Activated T-cell treated with anti-CD3 and anti-CD28 coated beads, Interleukin-2, amount 50 U/mL, for 24 hours (primary cell): ENCODE measurements at places on chromosomes 3 and 15.

DNA sequence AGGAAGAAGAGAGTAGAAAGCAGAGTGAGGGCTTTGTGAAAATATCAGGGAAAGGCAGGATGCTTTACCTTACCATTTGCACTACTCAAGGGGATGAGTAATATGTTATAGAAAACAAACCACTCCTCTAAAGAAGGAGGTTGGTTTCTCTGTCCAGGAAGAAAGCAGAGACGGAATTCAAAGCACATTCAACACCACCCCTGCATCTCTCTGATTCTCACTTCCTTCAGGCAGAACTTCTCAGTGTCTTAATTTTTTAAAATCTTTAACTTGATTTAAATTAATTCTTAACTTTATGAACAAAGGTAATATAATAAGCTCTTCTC is 82.4 kb downstream of the NR2F2 start:
- DNase-seq, result no peak

DNA sequence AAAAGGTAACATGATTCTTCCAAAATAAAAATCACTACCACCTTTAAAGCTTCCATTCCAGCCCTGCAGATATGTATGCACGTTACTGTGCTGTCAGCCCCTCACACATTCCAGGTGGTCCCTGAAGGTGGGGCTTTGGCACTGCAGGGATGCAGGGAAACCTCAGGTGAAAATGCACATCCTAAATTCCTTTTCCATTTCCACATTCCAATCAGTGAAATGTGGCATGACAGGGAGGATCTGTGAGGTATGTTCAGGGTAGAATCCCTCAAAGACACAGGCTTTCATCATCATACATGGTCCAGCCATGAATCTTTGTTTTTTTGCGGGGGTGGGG is 45.3 kb downstream of the CCR4 start:
- no peak for DNase-seq

GRCh38 chr3:1693145-1693544 is 405.5 kb upstream of the CNTN4 start:
- no peak for DNase-seq

DNA sequence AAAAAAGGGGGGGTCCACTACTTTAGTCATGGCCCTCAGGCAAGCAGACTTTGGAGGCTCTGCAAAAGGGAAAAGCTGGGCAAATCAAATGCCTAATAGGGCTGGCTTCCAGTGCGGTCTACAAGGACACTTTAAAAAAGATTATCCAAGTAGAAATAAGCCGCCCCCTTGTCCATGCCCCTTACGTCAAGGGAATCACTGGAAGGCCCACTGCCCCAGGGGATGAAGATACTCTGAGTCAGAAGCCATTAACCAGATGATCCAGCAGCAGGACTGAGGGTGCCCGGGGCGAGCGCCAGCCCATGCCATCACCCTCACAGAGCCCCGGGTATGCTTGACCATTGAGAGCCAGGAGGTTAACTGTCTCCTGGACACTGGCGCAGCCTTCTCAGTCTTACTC is 15.3 kb downstream of the ZMAT3 start:
- DNase-seq, result no peak

GRCh38 chr3:115518100-115518852 is 105.0 kb upstream of the GAP43 start:
- DNase-seq, result no peak

- no peak for DNase-seq
Observed at GRCh38 chr3:66938338-66938963, 59.7 kb upstream of the KBTBD8 start.

DNA sequence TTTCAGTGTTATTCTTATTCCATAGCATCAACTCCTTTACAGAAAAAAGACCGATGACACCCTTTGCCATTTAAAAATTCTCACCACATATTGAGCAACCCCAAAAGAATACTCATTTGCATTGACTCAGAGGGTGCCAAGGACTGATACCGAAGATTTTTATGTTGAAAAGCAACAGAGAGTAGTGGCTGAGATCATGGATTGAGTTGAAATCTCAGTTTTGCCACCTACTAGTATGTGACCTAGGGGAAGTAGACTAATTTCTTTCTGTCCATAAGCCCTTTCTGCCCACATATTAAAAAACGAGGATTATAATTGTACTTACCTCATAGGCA is 313.9 kb upstream of the SATB1 start:
- DNase-seq, result no peak

DNA sequence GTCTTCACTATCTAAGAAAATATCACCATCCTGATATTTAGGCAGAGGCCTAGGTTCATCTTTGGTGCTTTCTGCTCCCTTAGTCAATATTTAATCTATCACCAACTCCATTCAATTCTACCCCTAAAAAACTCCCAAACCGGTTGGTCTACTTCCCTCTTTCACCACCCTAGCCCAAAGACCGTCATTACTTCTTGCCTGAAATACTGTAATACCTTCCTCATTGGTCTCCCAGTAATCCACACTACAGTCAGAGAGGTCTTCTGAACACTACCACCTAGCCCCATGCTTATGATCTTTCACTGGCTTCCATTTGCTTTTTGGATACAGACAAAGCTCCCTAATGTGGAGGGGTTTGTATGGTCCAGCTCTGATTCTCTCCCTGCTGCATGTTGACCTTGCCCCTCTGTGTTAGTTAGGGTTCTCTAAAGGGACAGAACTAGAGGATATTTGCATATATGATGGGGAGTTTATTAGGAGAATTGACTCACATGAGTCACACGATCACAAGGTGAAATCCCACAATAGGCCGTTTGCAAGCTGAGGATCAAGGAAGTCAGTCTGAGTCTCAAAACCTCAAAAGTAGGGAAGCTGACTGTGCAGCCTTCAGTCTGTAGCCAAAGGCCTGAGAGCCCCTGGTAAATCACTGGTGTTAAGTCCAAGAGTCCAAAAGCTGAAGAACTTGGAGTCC is 36.4 kb upstream of the ATP2C1 start:
- no peak for DNase-seq

- no peak for DNase-seq
Observed at GRCh38 chr3:157335233-157336076, 101.2 kb upstream of the PTX3 start.

- no peak for DNase-seq
Observed at GRCh38 chr15:50627351-50628055, 59.1 kb downstream of the TRPM7 start.

DNA sequence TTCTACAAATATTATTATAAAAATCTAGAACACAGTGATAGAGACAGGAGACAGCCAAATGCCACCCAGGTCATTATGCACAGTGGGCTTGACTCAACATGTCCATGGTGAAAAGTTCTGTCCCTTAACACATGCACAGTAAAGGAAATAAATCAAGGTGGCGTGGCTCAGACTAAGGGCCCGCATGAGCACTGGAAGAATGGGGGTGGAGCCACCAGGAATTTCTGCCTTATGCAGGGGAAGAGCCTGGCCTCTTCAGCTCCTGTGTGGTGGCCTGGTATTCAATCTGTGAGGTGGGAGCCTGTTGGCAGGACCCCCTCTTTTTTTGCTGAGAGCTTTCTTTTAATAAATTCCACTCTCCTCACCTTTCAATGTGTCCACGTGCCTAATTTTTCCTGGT is 17.2 kb upstream of the SPG21 start:
- DNase-seq, result no peak

GRCh38 chr3:142680710-142681109 is 43.1 kb upstream of the TRPC1 start:
- no peak for DNase-seq

GRCh38 chr15:101025501-101025885 is 106.3 kb downstream of the LRRK1 start:
- DNase-seq, result no peak

DNA sequence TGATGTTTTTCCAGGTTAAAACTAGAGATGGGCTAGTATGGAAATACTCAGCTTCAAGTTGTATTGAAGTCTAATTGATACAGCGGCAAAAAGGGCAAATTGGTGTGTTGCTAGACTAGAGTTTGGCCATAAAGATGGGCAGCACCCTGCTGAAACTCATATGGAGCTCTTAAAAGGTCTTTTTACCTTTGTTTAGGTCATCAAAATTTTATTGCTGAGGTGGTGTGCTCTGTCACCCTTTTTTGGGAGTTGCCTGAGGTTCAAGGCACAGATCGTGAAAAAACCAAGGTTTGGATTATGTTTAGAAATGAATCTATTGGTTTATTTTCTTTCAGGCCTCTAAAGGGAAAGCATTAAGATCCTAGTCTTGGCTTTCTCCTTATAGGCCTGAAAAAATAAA is 38.2 kb downstream of the VPS8 start:
- no peak for DNase-seq

DNA sequence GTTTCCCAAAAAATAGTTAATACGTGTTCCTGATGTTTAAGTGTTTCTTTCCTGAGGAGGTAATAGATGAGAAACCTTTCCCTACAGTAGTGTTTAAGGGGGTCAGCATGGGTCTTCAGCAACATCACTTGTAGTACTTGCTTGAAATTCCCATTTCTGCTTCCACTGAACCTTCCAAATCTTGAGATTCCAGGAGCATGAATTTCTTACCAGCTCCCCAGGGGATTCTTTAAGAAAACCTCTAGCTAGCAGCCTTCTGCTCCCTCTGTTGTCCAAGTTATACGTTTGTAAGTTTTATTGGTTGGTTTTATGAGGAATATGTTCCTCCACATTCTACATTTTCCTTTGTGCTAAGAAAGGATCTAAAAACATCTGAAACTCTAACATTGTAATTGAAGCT is 38.2 kb upstream of the ACP3 start:
- no peak for DNase-seq

DNA sequence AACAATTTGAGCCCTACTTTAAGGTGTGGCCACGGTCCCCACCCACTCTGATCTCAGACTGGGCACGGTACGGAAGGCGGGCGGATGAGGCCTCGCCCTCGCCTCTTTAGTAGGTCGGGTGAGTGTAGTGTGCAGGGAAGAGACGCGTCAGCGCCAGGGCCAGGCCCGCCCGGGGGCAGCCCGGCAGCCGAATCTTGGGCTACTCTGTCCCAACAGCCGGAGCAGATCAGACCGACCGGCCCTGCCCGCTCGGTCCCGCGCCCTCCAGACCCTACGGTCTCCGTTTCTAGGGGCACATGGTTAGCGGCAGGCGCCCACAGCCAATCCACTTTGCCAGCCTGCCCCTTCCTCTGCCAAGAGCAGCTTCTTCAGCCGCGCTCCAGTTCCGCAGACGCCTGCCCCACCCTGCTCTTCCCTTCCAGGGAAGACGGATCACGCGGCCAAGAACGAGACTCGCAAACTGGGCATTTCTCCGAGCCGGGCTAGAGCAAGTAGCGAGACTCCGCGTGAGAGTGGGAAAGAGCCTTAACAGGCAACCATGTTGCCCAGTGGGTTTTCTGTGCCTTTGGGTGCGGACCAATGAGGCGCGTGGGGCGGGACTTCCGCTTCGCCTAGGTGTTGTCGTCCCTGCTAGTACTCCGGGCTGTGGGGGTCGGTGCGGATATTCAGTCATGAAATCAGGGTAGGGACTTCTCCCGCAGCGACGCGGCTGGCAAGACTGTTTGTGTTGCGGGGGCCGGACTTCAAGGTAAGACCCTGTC is at the start of gene RNF13:
Gene RNF13 (plus strand): TSS at position 610 of the 761 bp plus-strand sequence. CDS start 32,812 bp downstream, outside the sequence.
- DNase-seq, result peak; percentile 95

GRCh38 chr15:90550919-90551318 is 21.2 kb downstream of the CRTC3 start:
- DNase-seq, result no peak

GRCh38 chr15:22939051-22939450 is 41.1 kb downstream of the CYFIP1 start:
- no peak for DNase-seq

DNA sequence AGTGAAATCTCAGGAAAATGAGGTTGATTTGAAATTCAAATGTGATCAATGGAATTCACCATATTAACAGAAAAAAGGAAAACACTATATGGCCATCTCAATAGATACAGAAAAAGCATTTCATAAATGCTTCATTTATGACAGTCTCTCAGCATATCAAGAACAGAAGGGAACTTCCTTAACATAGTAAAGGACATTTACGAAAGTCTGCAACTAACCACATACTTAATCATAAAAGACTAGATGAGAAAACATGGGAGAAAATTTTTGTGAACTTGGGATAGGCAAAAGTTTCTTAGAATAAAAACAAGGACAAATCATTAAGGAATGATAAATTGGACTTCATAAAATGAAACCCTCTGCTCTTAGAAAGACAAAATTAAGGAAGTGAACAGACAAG is 24.7 kb upstream of the TIPARP start:
- DNase-seq, result no peak

GRCh38 chr3:196192036-196192523 is 19.1 kb downstream of the ZDHHC19 start:
- peak; percentile 71 for DNase-seq

DNA sequence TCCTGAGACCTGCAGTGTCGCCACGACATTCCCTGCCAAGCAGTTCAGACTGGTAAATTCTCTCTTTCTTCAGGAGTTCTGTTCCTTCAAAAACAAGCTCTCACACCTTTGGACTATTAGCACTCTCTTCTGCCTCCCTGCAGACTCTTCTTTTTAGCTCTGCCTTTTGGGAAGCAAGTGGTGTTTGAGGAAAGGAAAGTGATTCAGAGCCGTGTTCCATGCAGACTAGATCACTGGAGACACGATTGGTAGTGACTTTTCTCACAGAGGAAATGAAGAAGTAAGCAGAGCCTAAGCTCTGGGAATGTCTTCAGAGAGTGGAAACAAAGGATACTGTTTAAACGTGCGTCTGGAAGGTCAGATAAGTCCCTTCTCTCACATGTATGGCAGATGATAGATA is 270.6 kb upstream of the TPRG1 start:
- DNase-seq, result no peak

DNA sequence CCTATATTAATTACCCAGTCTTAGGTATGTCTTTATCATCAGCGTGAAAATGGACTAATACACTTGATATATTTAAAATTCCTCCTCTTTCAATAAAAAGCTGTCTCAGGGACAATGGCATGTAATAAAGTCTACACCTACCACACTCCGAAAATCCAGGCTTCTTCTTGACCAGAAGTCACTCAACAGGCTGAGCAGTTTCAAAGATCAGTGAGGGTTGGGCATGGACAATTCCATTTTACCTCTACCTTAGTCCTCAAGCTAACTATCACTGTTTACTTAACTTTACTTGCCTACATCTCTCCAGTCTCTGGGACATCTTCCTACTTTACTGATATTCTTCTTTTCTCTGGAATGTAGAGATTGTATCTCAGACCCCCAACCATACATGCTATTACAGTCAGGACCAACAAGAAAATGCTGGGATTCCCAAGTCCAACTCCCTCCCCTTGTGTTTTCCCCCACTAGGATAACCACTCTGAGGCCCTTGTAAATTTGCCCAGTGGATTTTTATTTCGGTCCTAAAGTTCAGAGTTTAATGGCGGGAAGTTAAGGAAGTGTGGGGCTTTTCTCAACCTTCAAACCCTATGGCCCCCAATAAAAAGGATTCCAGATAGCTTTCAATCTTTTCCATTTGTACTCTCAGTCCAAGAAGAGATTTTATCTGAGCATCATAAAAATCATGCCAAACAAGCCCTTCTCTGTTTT is 137.1 kb upstream of the TSC22D2 start:
- DNase-seq, result no peak

DNA sequence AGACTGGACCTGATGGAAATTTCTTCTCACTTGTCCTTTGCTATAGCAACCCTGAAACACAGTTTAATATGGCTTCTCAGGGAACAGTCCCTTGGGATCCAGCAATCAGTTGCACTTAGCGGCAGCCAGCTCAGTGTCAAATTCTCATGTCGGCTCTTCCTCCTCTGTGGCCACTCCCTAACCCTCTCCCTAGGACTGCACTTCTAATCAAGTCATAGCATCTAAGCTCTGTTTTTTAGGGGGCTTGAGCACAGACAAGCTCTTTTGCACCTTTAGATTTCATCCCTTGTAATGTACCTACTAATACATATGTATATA is 250.5 kb upstream of the TLE3 start:
- DNase-seq, result no peak

- DNase-seq, result no peak
Observed at GRCh38 chr3:14265246-14265962, 86.8 kb downstream of the LSM3 start.

- no peak for DNase-seq
Observed at GRCh38 chr15:88383354-88383753, 83.8 kb downstream of the MRPL46 start.
